ENCODE measurements at places on chromosomes 1 and 21.
A peak's percentile ranks its signal among the peaks of the same experiment; 100 is the strongest.

GRCh38 chr1:7940745-7941436, at the start of gene TNFRSF9:
Gene TNFRSF9, minus strand, starts transcription at chr1:7940839. Its CDS starts 845 bp downstream, at chr1:7939994.
- DNase-seq, result no peak

DNA sequence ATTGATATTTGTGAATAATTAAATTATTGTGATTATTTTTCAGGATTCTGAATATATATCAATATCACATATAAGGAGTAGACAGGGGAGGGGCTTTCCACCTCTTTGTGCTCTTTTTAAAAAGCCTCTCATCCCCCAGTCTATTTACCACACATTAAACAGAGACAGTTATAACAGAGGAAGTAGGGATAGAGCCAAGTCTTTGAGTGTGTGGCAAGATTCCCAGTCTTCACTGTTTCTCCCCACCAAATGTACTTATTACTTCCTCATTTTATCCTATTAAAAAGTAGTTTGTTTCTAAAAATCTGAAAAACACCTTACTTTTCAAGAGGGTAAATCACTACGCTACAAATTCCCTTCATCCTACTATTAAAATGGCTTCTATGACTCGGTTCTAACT, 46.7 kb downstream of the EPS15 start:
- no peak for DNase-seq

DNA sequence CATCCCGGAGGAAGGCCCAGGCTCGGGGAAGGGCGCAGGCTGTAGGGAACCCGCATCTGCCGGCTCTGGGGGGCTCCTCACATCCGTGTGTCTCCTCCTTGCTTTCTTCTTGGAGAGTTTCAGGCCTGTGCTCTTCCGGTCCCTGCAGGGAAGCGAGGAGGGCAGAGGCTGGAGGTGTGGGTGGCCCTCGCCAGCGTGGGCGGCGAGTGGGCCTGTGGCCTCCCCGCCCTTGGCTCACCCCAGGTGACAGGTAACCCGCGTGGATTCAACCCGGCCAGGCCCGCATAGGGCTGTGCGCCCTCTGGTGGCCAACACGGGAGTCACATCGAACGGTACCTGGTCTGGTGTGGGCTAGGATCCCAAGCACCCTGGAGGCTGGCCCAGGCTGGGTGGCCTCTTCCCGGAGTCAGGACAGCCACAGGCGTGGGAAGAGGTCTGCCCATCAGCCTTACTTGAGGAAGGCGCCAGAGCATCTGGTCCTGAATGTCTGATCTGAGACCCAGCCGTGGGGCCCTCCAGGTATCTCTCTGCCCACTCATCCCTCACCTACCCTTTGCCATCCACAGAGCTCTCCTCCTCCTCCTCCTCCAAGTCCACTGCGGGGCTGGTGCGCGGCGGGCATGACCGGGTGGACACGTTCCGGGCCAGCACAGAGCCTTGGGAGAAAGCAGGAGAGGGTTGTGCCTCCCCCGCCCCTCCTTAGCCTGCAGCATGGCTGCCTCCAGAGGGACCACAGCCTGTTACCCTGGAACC, 9.6 kb upstream of the TNFRSF25 start:
- peak; percentile 72 for DNase-seq

GRCh38 chr1:119808491-119808890, 2.8 kb downstream of the REG4 start:
- DNase-seq, result no peak

GRCh38 chr1:45400049-45400448, 59.8 kb upstream of the MUTYH start:
- no peak for DNase-seq

DNA sequence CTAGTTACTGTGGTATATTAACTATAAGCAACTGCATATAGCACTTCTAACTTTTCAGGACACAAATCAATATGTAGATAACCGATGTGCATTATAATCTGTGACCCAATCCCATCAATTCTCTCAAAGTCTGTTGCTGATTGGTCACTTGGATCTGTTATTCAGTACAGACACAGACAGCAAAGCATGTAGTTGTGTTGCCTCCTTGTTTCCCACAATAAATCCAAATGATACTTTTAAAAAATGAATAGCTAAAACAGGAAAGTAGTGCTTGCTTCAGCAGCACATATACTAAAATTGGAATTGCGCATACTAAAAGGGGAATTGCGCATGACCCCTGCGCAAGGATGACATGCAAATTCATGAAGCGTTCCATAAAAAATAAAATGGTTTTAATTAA, 28.1 kb downstream of the NDC1 start:
- no peak for DNase-seq

DNA sequence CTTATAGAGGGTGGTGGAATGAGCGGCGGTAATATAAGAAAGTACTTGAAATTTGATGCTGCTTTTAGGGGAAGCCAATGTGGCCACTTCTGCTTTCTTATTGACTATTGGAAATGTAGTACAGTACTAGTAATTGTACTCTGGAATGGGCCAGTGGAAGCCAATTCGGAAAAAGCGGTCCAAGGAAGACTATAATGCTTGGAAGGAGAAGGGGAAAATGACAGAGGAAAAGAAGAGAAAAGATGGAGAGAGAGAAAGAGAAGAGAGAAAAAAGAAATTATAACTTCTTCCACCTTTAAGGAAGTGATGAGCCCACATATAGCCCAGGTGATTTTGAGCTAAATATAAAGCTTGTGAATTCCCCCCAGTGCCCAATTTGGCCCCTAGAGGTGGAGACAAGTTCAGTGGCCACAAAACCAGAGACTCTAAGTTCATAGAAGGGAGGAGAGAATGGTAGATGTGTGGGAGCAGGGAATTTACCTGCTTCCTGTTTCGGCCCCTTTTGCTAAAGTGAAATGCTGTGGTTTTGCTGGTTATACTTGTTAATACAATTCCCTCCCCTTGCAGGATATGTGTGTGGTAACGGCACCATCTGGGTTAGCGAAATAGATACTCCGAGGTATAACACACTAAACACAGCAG, 35.7 kb upstream of the DUSP10 start:
- DNase-seq, result peak; percentile 47

GRCh38 chr1:117271959-117272358, 61.2 kb upstream of the VTCN1 start:
- no peak for DNase-seq

DNA sequence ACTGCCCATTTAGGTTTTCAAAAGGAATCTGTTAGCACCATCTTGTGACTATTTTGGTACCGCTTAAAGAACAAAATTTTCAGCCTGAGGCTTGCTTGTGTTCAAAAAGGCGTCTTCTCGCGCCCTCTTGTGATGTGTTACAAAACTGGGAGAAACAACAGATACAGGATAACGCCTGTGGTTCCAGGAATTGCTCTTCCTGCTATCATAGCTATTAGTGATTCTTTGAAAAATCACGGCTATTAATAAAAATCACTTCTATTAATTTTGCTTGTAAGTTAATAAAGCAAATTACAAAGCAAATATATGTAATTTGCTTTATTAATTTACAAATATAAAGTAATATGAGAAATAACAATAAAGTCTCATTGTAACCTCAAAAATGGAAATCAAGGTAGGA, 82.2 kb upstream of the ABCD3 start:
- no peak for DNase-seq

DNA sequence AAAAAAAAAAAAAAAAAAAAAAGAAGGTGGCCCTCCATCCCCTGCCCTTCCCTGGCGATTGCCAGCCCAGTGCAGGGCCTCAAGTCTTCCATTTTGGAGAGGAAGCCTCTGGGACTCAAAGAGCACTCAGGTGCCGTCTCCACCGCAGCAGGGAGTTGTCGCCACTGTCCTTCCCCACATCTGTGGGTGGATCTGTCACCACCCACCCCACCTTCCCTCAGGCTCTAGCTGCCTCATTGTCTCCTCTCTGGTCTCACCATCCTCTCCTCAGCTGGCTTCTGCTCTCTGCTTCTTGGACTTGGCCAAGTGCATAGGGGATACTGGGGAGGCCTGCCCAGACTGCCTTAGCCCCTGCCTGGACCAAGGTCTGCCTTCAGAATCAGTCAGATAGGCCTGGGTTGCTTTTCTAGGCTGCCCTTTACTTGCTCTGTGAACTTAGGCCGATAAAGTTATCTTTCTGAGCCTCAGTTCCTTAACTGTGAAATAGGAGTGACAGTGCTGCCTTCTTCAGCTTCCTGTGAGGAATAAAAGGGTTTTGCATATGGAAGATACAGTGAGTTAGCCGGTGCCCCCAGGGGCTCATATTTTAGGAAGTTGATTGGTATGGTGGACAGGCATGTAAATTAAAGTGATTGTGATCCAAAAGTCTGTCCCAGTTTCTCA, 15.8 kb downstream of the RCC1 start:
- DNase-seq, result no peak

DNA sequence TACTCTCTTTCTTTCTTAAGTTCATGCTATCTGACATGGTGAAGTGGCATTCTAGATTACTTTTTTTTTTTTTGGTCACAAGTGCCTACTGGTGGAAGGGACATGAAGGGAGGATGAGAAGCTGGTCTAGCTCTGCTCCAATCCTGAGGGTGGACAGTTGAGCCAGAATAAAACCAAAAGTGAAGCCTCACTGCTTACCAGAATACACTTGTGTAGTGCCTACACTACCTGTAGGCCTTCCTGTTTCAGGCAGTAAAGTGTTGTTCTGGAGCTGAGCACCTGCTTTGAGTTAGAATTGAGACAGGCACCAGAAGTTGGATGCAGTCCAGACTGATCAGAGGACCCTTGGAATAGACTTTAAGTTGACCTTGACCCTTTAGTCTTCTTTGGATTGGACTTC, 40.4 kb upstream of the APOBEC4 start:
- no peak for DNase-seq

- no peak for DNase-seq
Measured at GRCh38 chr1:60637651-60638050, 444.7 kb upstream of the NFIA start.

GRCh38 chr1:7113136-7113535, 327.9 kb downstream of the CAMTA1 start:
- no peak for DNase-seq

DNA sequence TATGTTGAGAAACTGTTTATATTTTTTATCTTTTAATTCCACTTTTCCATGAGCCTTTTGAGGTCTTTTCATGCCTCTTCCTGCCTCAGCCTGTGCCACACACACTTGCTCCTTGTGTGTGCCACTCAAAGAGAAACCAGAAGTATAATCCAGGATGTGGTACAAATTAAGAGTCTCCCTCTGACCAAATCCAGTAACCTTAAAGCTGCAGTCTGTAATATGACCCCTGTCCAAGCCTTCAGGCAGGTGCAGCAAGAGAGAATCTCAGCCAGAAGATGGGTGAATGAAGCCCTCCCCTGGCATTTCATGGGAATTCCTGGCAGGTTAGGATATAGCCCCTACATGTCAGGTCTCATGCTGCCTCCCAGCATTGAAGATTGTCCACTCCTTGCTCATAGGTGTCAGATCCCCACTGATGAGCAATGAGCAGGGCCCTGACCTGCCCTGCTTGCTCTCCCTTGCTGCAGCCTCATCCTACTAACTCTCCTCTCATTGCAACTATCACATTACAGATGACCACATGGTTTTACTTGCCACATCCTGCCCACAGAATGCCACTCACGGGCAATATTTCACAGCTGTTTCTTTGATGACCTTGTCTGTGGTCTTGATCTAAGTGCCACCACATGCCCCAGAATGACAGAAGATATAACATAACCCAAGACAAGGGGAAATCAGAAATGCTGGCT, 169.3 kb downstream of the SEC16B start:
- DNase-seq, result no peak

DNA sequence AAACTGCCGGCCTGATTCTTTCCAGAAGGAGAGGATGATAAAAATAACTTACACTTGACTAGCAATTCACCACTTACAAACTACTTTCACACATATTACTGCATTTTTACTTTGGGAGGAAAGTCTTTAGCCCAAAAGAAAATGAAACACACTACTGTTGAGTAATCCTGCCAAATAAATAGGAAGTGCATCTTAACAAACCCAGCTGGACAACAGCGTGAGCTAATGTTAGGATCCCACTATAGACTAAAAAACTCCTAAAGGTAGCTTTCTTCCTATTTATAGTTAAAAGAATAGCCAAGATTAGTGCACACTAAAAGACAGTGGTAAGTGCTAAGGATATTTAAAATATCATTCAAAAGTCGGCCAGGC, 83.8 kb downstream of the HSF2BP start:
- DNase-seq, result no peak

DNA sequence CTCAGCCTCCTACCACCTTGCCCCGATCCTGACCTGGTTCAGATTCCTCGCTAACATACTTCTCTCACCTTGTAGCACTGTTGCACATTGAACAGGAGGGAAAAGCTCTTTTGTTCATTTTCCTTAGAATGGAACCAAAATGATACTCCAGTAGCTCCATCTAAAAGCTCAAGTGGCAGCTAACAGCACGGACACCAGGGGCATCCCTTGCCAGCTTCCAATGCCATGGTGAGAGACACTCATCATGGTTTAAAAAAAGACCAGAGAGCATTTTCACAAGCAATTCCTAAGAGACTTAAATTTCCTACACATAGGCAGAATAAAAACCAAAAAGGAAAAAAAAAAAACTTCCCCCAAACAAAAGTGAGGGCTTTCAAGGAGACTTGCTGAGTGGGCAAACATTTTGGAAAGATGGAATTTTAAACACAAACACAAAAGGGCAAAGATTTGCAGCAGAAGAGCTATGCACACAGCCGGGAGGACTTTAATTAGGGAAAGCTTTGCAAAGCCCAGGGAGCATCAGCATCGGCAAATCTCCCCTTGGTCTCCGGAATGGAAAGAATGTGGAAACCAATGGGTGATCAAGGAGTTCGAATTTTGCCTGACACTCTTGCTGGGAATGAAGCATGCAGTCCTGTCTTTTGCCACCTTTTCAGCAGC, 84.3 kb downstream of the CAPZB start:
- DNase-seq, result no peak

DNA sequence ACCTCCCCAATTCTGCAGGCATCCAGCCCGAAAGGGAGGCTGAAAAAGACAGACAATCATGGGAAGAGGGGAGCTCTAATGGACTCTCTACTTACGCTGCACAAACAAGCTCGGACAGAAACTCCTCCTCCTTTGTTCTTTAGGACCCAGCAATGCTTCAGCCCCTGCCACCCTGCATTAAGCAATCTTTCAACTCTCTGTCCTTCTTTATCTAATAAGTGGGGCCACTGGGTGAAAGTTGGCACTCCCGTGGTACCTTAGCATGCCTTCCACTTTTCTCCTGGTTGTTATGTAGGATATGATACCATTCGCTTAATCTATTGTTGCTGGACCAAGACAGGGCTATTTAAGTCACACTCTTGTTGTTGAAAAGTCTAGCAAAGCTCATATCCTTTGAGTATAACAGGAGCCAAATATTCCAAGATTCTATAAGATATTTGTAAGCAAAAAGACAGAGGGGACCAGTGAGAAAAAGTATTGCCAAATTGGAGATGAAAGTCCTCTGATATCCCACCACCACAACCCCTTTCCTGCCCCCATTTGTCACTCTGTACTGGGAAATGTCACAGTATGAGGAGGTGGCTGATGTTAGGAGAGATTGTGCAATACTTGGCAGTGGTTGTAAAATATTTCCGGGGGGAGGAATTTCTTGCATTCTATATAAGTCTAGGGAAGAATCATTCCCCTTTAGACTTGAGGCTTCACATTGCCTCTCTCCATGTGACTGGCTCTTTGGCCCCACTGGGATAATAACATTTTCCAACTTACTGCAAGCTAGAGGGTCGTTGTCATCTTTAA, 137.3 kb upstream of the GJB5 start:
- no peak for DNase-seq

GRCh38 chr1:86537928-86538695, 8.8 kb upstream of the CLCA4 start:
- no peak for DNase-seq

All from memory B cell (primary cell).